ENCODE measurements at places on chromosomes 11 and 22.

GRCh38 chr11:61041755-61042518 lies 60.4 kb upstream of the CD5 start:
- peak; percentile 53 for DNase-seq

- DNase-seq, result no peak
Observed at GRCh38 chr11:68414496-68415221, 45.9 kb upstream of the PPP6R3 start.

DNA sequence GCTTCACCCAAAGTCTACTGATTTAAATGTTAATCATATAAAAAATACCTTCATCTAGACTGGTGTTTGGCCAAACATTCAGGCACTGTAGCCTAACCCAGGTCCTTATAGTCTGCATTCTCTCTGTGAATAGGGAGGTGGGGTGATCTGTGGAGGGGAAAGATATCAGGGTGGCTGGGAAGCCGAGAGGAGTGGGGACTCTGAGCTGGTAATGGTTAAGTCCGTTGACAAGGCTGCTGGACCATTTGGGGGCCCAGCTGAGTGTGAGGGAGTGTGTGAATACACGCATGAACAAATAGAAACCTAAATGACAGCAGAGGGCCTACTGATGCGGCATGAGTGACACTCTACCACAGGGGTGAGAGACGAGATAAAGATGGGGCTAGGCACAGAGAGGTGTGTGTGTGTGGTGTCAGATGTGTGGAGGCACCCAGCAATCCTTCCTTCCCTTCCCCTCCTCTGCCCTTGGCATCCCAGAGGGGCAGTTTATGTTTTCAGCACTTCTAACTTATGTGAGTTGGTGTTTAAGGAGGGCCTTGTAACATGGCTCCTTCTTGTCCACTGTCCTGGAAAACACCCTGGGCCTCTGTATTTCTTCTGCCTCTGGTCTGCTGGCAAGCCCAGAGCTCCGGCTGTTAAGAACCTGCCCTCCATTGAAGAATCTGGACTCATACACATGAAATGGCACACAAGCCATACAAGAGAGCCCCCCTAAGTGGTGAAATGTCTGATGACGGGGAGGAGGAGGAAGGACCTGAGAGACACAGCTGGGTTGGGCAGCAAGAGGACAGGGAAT lies 249.1 kb upstream of the TBCEL start:
- DNase-seq, result no peak

GRCh38 chr11:115385226-115385625 lies 119.0 kb downstream of the CADM1 start:
- DNase-seq, result peak; percentile 59

GRCh38 chr11:102911758-102912481 lies 37.1 kb upstream of the MMP12 start:
- DNase-seq, result no peak

GRCh38 chr22:41532908-41533825 lies 11.1 kb downstream of the POLR3H start:
- DNase-seq, result peak; percentile 59

All from fibroblast of skin of scalp (primary cell).